Suppressor macrophage treated with lipopolysaccharide for 1 hour (primary cell): ENCODE measurements at places on chromosomes 13 and 19.

DNA sequence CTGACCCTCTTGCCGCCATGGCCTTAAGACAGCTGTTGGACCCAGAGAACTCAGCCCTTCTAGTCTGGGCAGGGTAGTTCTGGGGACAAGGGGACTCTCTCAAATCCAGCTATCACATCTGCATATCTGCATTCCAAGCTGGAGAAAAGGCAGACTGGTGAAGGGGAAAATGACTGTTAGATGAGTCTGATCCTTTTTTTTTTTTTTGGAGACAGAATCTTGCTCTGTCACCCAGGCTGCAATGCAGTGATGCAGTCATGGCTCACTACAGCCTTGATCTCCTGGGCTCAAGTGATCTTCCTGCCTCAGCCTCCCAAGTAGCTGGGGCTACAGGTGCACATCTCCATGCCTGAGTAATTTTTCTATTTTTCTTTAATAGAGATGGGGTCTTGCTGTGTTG lies 114.3 kb downstream of the SIPA1L3 start:
- no peak for DNase-seq

DNA sequence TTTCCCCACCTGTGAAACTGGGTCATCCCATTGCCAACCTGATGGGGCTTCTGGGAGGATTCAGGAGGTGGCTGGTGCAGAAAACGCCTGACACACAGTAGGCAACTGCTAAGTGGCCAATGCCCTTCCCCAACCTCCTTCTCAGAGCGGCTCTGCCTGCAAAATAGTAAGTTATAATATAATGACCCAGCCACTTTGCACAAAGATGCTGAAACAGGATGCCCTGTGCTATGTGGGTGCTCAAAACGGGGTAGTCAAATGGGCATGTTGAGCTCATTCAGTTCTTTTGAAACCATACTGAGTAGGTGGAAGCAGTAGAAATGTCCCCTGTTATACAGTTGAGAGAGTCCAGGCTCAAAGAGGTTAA lies 507 bp downstream of the MARCHF2 start:
- DNase-seq: peak; percentile 68

DNA sequence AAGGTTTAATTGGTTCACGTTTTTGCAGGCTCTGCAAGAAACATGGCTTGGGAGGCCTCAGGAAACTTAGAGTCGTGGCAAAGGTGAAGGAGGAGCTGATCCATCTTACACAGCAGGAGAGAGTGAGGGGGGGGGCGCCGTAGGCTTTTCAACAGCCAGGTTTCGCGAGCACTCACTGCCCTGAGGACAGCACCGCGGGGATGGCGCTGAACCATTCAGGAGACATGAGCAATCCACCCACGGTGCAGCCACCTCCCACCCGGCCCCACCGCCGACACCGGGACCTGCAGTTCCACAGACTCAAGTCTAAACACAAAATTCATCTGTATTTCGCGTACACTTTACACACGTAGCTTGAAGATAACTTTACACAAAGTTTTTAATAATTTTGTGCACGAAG lies 73.6 kb downstream of the KDM4B start:
- no peak for DNase-seq

DNA sequence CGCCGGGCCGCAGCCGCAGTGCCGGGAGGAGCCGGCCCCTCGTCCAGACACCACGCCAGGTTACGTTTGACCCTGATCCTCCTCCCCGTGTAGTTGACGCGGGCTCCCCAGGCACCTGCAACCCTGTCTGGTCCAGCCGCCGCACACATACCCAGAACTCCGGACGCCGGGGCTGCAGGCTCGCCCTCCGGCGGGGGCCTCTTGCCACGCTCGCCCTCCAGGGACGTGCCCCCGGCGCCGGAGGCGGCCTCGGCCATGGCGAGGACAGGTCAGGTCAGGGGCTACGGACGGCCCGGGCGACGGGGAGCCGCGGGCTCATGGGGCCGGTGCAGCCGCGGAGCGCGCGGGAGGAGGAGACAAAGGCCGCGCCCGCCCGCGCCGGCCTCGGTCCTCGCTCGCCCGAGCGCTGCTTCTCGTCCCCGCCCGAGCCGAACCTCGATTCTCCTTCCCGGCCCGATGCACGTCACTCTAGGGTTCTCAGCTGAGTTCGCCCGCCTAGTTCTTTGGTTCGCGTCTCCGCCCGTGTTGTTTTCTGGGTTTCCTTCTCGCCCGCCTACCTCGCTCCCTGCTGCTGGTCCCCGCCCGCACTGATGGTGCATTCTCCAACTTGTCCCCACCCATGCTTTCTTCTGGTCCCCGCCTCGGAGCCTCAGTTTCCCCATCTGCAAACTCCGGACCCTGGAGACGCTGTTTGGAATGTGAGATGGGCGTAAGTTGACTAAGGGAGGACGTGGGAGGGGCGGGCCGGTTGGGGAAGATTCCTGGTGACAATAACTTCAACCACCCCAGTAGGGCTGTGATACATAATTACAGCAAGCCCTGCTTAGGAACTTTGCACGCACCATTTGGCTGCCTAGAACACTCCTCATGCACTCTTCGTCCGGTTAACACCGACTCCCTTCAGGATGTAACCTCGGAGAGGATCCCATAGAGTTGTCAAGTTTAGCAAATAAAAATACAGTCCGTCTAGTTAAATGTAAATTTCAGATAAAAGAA lies at the start of gene ANO8:
TSS of gene ANO8 (minus strand) at position 442 of the 996 bp plus-strand sequence. CDS start at position 257, 185 bp downstream.
- DNase-seq: peak; percentile 97

GRCh38 chr13:113914333-113915011 lies 50.6 kb upstream of the GAS6 start:
- DNase-seq: no peak

DNA sequence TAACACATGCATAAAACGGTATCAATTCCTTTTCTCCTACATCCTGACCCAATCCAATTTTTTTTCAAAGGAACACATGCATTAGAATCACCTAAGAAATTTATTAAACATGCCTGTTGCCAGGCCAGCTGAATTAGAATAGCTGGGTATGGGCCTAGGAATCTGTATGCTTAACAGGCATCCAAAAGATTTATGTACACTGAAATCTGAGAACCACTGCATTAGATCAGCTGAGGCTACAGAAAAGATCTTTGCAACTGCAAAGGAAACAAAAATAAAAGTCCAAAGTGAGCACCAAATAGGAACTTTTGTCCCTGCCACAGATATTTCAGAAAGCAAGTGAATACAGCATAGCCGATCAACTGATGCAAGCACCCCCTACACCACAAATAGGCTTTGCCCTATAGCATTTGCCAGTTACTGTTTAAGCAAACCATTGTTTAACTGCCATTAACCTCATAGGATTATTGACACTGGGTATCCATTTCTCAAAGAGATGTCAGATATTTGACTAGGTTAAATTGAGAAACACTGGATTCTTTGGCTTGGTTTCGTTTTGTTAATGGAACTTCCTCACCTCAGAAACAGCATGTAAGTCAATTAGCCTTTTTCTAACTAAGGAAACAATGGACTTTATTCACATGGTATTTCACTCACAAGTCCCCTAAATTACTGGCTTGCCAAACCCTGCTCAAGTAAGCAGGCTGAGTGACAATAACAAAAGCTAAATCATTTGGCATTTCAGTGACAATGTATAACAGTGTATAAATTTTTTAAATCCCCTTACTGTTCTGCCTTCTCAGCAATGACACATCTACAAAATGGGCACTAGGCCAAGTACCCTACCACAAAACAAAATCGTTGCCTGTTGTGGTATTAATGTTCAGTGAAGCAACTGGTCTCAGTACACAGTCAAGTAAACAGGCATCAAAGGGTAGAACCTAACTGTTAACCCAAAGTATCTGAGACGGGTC lies 67.8 kb downstream of the SUCLA2 start:
- peak; percentile 50 for DNase-seq

DNA sequence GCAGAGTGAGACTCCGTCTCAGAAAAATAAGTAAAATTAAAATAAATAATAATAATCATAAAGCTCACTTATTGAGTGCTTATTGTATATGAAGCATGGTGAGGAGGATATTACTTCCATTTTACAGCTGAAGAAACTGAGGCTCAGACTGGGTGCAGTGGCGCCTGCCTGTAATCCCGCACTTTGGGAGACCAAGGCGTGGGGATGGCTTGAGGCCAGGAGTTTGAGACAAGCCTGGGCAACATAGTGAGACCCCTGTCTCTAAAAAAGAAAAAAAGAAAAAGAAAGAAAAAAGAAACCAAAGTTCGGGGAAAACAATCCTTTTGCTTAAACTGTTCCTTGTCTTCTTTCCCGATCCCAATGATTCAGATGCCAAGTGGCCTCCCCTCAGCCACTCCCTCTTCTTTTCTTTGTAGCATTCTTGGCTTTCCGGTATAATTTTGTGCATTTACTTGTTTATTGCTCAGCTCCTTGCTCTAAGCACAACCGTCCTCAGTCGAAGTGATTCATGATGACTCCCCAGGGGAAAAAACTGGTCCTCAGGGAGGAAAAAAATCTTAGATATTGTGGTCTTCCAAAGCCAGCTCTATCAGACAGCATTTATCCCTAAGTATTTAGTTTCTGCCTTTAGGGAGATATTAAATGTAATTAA lies 965 bp upstream of the EIF3G start:
- DNase-seq: no peak

DNA sequence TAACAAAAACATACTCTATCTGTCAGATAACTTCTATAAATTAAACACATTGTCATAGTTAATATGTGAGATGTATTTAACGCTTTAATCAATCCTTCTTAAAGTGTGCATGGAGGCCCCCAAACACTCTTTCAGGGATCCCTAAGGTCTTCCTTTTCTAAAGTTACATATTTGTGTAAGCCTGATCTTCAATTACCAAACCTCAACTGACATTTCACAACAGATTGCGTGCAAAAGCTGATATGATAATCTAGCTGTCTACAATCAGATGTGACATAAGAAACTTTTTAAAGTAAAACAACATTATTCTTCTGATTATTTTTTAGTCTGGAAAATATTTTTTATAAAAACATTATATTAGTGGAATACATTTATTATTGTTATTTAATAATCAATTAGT lies 1850.4 kb downstream of the OLFM4 start:
- DNase-seq: no peak

DNA sequence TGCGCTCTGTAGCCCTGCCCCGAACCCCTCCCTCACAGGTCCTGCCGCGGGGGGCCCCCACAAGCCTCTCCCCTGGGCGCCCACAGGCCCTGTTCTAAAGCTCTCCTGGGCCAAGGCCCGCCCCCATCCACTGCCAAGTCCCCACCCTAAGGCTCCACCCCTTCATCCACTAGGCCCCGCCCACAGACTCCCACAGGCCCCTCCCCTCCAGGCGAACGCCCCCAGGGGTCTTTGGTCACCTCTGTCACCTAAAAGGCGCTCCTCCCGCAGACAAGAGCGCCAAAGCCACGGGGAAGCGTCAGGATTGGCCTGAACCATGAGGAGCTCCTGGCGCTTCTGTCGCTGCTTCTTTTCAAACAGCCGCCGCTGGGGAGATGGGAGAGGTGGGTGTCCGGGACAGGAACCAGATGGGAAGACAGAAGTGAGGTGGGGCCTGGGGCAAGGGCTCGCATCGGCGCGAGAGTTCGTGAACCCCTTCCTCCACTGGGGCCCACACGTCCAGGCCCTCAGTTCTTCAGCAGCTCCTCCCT lies 2.3 kb downstream of the TULP2 start:
- DNase-seq: peak; percentile 21

- DNase-seq: peak; percentile 62
Observed at GRCh38 chr19:10228920-10229319, 2.2 kb downstream of the S1PR2 start.
